ENCODE measurements at places on chromosomes 11 and 22.

DNA sequence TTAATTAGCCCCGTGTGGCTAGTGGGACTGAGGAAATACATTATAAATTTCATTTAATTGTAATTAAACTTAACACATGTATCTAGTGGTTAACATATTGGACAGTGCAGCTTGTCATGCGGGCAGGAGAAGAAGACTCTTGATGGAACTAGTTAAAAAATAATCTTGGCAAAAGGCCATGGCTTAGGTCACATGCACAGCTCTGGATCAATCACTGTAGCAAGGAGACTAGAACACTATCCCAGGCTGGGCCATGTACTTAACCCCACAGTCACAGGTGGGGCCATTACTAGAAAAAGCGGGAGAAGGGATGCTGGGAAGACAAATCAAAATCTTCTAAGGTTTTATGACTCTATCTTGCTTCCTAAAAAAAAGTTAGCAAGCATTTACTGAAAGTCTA, 8.7 kb upstream of the HEPACAM start:
- no peak for DNase-seq

- DNase-seq, result no peak
Observed at GRCh38 chr11:82261367-82261766, 472.3 kb downstream of the FAM181B start.

DNA sequence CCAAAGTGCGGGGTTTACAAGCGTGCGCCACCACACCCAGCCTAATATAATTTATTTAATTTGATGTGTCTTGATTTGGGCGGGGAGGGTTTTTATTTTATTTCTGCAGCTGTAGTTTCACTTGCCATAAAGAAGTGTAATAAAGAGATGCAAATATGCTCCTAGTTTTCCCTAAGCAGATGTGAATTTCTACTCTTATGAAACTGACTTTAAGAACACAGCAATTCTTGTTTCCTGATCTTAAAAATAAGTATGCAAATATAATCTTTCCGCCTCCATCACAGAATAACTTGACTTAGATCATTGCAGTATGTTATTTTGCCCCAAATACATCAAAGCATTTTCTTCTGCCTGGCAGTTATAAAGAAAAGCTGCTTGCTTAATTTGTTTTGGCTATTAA, 4.4 kb downstream of the SPCS2 start:
- DNase-seq, result no peak

DNA sequence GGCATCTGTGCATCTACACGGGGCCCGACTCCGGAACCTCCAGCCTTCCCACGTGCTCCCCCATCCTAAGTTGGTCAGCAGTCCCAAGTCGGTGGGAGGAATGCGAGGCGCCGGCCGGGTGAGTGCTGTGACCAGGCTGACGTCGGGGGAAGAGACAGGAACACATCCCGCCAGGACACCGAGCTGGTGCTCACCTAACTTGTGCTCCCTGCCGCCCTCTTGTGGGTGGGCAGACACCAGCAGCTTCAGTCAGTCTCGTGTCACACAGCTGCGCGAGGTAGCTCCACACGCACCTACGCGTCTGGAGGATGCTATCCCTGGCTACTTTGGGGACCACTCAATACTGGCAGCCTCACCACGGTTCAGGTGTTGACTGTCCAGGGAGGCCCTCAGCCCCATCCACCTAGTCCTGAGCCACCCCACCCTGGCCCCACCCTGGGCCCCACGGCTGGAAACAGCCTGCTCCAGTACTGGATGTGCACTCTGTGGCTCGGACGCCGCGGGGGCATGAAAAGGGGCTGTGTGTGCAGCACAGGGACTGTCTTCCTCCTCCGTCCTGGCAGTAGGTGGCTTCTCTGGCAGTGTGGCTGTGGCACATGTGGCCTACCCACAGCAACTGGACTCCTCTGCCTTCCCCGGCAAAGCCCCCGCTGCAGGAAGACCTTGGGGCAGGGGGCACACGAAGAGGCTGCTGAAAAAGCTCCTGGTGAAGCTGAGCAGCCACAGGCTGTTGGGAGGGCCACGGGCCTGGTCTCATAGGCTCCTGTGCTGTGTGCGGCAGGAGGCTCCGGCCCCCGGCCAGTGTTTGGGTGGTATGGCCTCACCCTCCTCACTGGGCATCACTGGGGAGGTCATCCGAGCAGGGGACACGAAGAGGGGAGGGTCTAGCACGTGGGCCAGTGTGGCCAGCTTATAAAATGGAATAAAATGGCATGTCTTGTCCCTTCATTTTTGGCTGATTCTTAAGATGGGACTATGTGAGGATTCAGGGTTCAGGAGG, 11.2 kb upstream of the BID start:
- DNase-seq, result peak; percentile 70

DNA sequence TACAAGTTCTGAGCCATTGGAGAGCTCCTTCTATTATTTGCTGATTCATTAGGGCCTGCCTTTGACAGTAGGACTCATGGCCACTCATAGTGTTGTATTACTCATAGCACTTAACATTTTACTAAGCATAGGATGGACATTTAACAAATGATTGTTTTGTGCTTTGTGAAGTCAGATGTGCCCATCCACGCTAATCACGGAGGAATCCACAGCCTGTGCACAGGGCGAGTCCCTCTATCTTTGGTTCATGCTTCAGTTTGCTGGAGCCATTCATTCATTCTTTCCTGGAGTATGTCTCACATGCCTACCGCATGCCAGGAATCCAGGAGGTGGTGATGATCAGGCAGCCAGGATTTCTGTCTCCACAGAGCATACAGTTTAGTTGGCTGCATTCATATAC, 254.1 kb downstream of the NTM start:
- no peak for DNase-seq

DNA sequence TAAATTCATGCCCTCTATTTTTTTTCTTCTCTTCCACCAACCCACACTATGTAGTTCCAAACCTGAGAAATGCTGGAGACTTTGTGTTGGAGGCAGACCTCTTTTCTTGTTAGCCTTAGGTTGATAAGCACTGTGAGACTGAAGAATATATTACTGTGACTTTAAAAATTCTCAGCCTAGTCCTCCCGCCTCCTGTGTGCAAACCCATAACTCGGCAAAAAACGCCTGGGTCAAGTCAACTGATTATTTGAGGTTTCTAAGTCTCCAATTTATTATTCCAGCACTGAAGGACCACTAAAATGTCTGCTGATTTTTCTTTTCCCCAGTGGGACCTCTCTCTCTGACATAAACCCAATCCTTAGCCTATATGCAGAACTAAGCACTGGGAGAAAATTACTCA, 1946.0 kb upstream of the RAG2 start:
- no peak for DNase-seq

- no peak for DNase-seq
Observed at GRCh38 chr11:69644962-69645675, 4.2 kb downstream of the CCND1 start.

DNA sequence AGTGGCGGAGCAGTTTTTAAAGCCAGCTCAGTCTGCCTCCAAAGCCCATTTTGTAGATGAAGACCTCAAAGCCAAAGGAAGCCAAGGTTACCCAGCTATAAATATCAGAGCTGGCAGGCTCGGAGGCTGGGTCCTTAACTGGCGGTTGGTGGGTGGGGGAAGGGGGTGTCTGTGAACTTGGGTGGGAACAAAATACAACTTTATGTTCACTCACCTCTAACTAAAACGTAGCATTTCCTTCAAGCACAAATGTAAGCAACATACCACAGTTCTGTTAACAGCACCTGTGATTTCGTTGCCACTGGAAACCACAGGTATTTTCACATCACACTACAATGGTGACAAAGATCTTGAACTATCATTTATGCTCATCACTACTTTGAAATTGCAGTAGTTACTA, 99.7 kb upstream of the SYT13 start:
- DNase-seq, result no peak

DNA sequence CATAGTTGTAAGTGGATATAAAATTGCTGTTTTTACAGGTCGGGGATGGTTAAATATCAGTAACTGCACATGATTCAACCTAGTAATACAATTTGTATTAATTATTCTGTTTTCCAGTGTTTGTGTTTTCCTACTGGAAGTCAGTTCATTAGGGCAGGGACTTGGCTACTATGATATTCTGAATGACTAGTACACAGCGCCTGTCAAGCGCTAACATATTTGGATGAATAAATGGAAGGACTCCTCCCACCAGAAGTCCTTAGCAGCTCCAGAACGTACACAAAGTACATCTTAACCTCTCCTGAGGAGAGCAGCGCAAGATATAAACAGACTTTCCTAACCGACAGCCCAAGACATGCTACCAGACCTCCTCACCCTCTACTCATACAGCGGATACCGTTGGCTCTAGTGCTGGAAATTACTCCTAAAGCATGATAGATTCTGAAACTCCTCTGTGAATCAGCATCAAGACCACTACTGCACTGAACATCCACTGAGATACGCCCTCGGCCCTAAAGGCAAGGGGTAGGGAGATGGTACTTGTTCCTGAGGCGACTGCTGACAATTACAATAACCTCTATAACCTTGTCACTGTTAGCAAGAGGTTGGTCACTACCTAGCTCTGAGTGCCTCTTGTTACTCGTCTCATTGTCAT, 79.1 kb downstream of the RDX start:
- DNase-seq, result no peak

DNA sequence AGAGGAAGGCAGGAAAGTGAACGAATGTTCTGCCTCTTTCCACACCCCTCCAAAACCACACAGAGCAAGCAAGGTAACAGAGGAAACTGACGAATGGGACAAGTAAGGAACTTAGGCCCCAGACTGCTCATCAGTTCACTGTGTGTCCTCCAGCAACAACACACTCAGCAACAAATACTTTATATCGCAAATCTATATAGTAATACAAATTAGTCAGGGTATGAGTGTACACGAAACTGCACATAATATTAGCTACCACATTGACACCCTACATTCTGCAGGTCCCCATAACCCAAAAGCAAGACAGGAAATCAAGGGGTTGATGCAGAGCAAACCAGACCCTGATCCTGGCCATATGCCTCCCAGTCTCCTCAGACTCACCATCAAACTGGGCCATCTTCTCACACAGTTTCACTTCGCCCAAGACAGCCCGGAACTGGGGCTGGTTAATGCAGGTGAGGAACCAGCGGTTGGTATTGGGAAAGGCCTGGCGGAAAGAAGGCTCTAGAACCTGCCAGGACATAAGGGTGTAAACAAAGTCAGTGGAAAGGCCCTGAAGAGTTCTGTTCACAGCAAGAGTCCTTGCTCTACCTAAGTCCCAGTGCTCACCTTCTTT, 6.6 kb downstream of the EEF1G start:
- DNase-seq, result no peak

DNA sequence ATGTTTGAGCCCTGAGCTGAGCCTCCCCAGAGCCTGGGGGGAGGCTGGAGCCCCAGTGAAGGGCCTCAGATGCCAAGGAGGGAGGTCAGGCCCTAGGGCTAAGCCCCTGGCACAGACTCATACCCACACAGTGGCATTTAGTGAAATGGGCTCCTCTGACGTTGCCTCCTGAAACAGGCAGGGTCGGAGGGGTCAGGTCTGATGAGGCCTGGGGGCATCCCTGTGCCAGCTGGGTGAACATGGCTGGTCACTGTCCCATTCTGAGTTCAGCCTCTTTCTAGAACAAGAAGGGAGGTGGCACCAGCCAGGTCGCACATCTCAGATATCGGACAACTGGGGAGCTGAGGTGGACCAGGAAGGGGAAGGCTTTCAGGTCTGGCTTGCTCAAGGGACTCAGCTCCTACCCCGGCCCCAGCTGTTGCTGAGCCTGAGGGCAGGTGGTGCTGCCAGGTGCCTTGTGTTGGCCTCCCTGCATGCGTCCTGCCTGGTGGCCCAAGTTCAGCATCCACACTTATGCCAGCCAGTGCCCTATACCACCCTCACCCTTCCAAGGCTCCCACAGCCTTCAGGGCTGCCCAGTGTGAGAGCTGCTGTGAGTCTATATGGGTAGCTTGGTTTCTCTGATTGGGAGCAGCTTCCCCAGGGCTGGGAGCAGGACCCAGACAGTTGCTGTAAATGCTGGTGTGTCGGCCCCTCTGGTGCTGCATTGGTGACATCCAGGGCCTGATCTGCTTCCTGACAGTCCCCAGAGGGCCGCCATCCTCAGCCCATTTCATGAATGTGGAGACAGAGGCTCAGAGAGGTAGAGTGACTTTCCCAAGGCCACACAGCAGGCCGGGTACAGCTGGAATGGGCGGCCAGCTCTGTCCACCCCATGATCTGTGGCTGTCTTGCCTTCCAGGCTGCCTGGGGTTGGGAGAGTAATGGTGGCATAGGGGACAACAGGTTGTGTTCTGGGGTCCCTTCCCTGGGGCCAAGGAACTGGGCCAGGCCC, 32.8 kb upstream of the PPARA start:
- DNase-seq, result no peak

- DNase-seq, result no peak
Observed at GRCh38 chr11:2525166-2525861, 80.5 kb downstream of the KCNQ1 start.

DNA sequence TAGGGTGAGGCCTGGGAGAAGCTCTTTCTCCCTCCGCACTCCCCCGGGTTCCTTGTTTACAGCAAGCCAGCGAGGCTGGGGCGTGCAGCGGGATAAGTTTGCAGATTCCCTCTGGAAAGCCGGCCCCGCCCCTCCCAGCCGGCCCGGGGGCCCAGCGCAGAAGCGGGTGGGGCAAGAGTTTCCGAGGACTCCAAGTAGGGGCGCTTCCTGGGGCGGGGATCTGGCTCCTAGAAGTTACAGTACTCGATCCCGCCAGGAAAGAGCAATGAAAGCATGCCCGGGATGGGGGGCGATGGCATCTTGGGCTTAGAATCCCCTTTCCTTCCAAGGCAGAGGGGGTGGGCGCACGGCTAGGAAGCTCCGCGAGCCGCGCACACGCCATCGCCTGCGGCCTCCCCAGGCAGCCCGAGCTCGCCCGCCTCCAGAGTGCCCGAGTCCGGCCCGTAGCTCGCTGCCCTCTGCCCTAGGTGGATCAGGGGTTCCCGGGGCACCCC, 385 bp downstream of the TST start:
- no peak for DNase-seq

DNA sequence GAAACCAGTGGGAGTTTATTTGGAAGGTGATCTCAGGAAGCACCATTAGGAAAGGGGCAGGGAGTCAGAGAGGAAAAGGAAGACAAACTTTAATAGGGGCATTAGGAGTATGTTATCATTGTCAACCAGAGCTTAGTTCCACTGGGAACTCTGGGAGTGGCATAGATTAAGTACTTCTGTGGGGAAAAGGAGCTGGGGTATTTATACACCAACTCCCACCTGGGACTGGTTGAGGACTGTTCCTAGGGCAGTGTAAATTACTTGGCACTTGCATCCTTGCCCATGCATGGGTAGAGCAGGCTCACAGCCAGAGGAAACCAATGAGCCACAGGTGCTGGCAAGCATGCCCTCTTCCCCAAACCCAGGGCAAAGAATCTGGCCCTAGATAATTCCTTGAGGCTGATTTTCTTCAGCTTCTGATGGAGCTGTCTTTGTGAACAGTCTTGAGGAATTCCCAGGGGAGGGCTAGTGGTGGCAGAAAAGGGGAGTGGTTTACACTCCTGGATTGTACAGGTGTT, 541.2 kb downstream of the MIAT start:
- DNase-seq, result no peak

DNA sequence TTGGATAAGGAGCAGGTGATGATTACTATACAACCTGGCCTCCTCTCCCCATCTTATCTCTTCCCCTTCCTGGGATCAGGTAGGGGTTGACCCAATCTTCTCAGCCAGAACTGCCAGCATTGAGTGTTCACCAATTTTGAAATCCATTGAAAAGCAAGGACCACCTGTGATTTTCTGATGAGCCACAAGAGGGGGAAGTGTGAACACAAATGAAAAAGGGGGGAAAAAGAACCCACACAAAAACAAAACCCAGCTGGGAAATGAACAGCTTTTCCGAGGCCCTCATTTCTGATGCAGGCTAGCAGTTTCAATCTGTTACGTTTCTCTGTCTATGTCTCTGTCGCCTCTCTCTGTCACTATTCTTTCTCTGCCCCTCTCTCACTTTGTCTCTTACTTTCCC, 161.9 kb downstream of the INSC start:
- no peak for DNase-seq

GRCh38 chr11:45193695-45194094, 47.3 kb downstream of the PRDM11 start:
- DNase-seq, result no peak
